ENCODE measurements at places on chromosomes 16 and 17.

DNA sequence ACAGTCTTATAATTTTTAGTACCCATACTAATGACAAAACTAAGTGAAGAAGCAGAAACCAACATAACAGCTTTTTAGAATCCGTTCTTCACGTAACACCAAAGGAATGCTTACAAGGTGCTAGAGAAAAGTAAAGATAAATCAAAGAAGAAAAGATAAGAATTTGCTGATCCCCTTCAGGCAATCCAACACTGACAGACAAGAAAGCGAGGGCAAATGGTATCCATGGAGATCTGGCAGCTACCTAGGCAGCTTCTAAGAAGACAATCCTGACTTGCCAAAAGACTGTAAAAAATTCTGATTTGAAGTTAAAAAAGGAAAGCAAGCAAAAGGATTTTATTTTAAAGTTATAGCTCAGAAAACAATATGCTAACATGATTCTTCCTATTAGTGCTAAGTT, 14.6 kb downstream of the BBS2 start:
- DNase-seq: no peak

DNA sequence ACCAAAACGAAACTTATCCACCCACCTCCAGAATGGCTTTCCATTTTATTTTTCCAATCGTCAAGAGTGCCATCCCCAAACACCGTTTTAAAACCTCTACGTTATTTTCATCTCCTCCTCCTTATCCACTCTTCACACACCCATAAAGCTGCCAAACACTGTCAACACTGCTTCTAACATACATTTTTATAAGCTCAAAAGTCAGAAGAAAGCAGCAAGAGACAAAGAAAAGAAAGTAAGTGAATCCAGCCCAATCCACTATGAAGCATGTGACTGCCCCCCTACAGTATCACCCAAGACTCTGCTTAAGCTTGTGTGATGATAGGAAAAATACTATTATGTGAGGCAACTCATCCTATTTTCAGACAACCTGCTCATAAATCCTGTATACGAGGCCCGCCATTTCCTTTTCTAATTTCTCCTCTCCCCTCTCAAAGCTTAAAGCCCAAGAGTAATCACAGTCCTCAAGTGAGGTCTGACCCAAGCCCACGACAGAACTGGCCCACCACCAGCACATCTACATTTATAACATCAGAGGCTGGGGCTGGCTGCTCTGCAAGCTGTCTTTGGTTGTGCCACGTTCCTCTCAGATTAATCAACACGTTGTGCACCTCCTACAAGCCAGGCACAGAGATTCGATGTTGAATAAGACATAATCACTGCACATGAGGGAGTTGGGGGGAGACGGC, 16.3 kb downstream of the USP31 start:
- no peak for DNase-seq

- DNase-seq: no peak
These were observed 265.6 kb upstream of the GOT2 start for GRCh38 chr16:58999762-59000161.

- peak; percentile 39 for DNase-seq
These were observed 90.9 kb downstream of the MYH11 start for GRCh38 chr16:15765880-15766279.

DNA sequence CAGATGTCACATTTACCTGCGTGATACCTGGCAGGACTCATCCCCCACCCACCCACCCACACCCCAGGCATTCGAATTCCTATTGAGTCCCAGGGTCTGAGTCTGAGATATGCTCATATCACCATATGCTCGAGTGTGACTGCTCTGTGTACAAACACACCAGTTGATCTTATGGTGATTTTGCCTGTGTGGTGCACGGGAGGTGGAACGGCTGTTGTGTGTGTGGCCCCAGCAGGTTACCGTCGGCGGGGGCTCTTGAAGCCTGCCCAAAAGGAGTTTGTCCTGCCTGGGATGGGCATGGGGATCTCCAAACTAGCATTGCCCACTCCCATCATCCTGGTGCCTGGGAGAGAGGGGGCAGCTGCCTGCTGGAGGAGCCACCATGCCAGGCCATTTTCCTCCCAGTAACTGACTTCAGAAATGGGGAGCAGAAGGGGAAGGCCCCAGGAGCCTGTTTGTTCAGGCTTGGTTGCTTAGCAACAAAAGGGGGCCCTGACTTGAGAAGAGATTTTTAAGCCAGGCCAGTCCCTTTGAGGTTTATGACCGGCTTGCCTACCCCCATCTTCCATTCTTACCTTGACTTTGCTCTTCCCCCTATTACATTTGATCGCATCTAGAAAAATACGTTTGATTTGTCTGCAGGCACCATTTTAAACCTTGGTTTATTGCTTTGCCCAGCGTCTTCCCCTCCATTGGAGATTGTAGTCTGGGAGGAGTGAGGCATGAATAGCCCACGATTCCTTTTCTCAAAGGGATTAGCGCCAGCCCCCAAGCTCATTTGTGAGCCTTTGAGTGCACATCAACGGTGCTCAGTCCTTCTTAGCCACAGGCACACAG, 217.7 kb downstream of the CCDC182 start:
- no peak for DNase-seq

DNA sequence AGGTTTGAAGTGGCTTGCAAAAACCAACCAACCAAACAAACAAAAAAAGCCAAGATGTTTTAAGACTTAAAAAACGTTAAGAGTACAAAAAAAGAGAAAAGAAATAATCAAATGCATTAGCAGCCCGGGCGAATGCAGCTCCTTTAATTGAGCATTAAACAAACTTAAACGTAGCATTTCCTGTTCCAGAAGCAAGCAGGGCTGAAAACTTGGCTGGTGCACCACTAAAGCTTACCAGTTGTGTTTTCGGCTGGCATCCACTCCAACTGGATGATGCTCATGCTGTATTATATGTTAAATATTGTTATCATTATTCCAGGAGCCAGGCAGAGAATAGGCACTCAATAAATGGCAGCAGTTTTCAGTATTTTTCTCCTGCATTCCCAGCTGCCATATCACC, 45.1 kb downstream of the IRX6 start:
- DNase-seq: no peak

DNA sequence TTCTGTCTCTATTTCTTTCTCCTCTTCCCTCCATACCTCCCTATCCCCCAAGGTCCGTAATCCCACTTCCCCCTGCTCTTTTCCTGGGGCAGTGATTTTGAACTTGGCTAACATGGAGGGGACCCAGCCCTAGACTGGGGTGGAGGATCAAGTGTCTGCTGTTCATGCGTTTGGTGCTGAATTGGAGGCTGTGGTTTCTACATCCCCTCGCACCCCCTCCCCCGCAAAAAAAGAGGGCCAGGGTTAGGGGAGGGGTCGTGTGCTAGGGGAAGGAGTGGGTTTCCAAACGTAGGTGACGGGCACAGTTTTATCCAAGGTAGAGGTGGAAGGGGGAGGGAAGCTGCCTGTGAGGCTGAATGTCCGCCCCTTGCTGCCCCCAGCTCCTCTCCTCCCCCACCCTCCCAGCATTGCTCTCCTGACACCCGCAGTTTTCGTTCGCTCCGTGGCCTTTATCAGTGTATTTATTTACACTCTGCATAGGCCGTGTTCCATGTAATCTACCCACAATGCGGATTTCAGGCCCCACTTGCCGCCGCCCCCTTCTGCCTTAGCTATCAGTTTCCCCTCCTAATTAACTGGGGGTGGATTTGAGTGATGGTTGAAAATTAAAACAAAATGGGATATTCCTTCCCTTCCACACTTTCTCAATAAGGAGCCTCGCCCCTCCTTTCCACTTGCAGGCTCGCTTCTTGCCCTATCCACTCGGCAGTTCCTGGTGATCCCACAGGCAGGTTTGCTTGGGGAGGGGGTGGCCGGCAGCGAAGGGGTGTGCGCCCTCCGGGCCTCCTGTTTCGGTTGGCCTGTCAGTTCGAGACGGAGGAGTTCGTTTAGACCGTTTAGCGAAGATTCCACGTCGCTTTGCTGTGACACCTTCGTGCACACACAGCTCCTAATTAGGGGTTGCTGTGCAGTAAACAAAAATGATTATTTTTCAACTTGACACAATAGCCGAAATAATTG, 2.0 kb downstream of the GNAO1 start:
- DNase-seq: no peak

DNA sequence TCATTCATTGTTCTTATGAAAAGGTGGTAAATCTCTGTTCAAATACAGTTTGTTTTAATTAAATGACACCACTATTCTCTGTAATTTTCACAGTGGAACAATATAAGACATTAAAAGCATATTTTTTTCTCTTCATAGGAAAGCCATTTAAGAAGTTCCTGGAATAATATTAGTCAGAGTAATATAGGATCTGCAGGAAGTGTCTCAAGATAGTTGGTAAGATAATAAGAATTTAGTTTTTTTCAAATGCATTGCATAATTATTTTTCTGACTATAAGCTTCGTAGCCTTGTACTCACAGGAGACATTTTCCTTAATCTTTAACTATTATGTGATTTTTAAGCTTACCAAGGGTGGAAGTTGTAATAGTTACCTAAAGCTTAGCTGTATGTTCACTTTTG, 16.9 kb downstream of the STXBP4 start:
- no peak for DNase-seq

DNA sequence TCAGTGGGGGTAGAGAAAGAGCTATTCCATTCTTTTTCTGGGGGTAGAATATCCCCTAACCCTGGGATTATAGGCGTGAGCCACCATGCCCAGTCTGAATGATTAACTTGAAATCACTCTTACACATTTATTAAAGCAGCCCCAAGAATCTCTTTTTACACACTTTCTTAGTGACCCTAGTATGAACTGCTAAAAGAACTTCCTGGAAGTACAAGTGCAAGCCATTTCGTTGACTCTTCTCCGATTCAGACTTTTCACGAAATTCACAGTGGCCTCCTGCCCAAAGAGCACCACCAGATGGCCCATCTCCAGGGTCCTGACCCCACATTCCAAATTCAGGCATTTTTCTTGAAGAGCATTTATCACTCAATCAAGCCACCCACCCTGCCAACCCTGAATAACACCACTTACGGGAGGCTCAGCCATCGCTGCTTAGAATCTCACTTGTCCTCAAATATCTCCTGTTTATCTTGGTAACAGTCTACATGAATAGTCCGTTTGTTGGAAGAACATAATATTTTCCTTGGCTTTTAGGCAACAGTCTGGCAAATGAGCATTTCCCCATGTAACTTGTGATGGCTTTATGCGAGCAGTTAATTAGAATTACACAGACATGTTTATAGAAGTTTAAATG, 28.0 kb downstream of the ZNF423 start:
- no peak for DNase-seq

DNA sequence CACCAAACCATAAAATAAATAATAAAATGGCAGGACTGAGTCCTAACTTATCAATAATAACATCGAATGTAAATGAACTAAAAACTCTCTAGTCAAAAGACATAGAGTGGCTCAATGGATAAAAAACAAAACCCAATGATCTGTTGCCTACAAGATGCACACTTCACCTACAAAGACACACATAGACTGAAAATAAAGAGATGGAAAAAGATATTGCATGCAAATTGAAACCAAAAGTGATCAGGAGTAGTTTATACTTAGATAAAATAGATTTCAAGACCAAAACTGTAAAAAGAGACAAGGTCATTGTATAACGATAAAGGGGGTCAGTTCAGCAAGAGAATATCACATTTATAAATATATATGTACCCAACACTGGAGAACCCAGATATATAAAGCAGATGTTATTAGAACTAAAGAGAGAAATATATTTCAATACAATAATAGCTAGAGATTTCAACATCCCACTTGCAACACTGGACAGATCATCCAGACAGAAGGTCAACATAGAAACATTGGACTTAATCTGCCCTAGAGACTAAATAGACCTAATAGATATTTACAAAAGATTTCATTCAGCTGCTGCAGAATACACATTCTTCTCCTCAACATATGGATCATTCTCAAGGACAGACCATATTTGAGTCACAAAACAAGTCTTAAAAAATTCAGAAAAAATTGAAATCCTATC, 29.8 kb downstream of the SLC47A2 start:
- no peak for DNase-seq

- no peak for DNase-seq
These were observed 24.7 kb downstream of the RBFOX3 start for GRCh38 chr17:79586131-79586530.

- DNase-seq: no peak
These were observed 2.0 kb downstream of the DNAI2 start for GRCh38 chr17:74276051-74276476.

DNA sequence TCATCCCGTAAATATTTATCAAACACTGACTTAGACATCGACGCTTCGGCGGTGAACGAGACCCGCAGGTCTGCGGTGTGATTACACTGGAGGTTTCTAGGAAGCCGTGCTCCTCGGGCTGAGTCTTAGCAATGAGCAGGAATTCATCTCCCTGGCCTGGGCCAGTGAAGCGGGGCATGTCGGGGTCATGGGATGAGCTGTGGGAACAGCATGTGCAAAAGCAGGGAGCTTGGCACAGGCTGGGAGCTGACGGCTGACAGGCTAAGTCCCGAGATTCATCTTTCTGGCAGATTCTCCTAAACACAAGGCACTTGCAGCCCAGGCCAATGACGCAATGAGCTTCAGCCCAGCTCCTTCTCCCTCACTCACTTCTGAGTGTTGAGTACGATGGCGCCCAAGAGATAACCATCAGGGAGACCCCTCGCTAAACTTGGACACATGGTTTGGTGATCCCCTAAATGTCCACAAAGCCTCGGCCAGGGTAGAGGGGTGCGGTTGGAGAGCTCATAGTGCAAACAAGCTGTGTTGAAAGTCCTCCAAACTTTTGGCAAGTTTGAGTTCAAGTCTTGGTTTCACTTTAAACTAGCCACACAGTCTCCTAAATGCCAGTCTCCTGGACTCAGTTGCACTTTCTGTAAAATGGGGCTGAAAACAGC, 12.8 kb downstream of the CRISPLD2 start:
- peak; percentile 99 for DNase-seq

DNA sequence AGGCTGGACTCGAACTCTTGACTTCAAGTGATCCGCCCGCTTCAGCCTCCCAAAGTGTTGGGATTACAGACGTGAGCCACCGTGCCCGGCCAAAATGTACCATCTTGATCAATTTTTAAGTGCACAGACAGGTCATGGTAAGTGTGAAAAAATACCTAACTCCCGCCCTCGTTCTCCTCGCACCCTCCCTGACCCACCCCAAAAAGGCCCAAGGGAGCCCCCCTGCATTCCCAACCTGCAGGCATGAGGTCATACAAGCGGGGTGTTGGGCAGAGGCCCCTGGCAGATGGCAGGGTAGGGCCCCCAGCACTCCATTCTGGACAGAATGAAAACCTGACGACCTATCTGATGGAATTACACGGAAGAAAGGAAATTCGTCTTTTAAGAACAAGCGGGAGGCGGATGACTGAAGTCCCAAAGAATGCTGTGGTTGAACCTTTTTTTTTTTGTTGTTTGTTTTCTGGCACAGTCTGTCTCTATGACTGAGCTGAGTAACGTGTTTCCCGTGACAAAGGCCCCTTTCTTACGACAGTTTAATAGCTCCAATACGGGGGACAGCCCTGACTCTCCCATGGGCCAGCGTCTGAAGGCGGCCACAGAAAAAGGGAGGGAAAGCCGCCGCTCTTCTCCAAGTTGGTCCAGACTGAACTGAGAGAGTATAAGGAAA, 376.4 kb downstream of the SLC39A11 start:
- peak; percentile 95 for DNase-seq

- peak; percentile 93 for DNase-seq
These were observed 6.7 kb downstream of the HS3ST3A1 start for GRCh38 chr17:13594762-13595598.

GRCh38 chr16:49608098-49608497, 234.5 kb downstream of the C16orf78 start:
- DNase-seq: no peak
